ENCODE measurements at places on chromosomes 16 and 17. TPM values are rescaled to one million over a fixed set of nuclear protein-coding genes. Genes with fewer than 3 reads are reported as not detected.

NPIPA7 gene
- total RNA-seq: 1.7 TPM

TMEM235 gene
- not detected for total RNA-seq

ADAD2 gene
- 0.78 TPM for total RNA-seq

SLC46A1 gene
- total RNA-seq: 6.7 TPM

TLCD1 gene
- total RNA-seq: 15.6 TPM

WNK4 gene
- total RNA-seq: 0.24 TPM

SGCA gene
- total RNA-seq: 0.52 TPM

TBC1D16 gene
- 81.8 TPM for total RNA-seq

KCNAB3 gene
- 0.37 TPM for total RNA-seq

SOX9 gene
- total RNA-seq: 0.38 TPM

LPO gene
- total RNA-seq: not detected

RPS15A gene
- 1,235 TPM for total RNA-seq

MARVELD3 gene
- total RNA-seq: 3.8 TPM

TNP2 gene
- total RNA-seq: not detected

PMM2 gene
- total RNA-seq: 49.1 TPM

SCNN1B gene
- total RNA-seq: 1.6 TPM

KRT28 gene
- not detected for total RNA-seq

KRT15 gene
- 0.59 TPM for total RNA-seq

PYY gene
- total RNA-seq: 1.8 TPM

CTRL gene
- 3.7 TPM for total RNA-seq

ZPBP2 gene
- total RNA-seq: not detected

UMOD gene
- not detected for total RNA-seq

DOC2B gene
- 0.04 TPM for total RNA-seq

NOXO1 gene
- total RNA-seq: not detected

WSB1 gene
- 66.7 TPM for total RNA-seq

ETV4 gene
- total RNA-seq: 191 TPM

DLX4 gene
- 1.1 TPM for total RNA-seq

ZNF750 gene
- total RNA-seq: not detected

PRM1 gene
- not detected for total RNA-seq

SEC14L5 gene
- 2.4 TPM for total RNA-seq

MT1A gene
- not detected for total RNA-seq

TP53TG3 gene
- not detected for total RNA-seq

ZNF821 gene
- 16.8 TPM for total RNA-seq

ZNF287 gene
- 4.7 TPM for total RNA-seq

TP53TG3B gene
- not detected for total RNA-seq

GFOD2 gene
- 26.2 TPM for total RNA-seq

NTN3 gene
- 0.73 TPM for total RNA-seq

CRHR1 gene
- 0.14 TPM for total RNA-seq

KRTAP2-1 gene
- not detected for total RNA-seq

CALB2 gene
- total RNA-seq: 0.30 TPM

SLC35G3 gene
- total RNA-seq: not detected

TBC1D3G gene
- not detected for total RNA-seq

HAP1 gene
- total RNA-seq: 0.28 TPM

SLC6A2 gene
- total RNA-seq: 0.21 TPM

SDR42E2 gene
- 0.04 TPM for total RNA-seq

ACSM3 gene
- 2.4 TPM for total RNA-seq

ATP2A1 gene
- 0.10 TPM for total RNA-seq

CCL11 gene
- total RNA-seq: not detected

NUPR1 gene
- not detected for total RNA-seq

SLC39A11 gene
- 9.5 TPM for total RNA-seq

CCL17 gene
- total RNA-seq: not detected

GGNBP2 gene
- 35.7 TPM for total RNA-seq

Data from H7 (cell line).